H4 (cell line): ENCODE measurements at places on chromosomes 5 and 9. TPM values are rescaled to one million over a fixed set of nuclear protein-coding genes. Genes with fewer than 3 reads are reported as not detected.

PPP1R26 gene
- 9.2 and 10.3 TPM in 2 replicates for total RNA-seq

MLANA gene
- not detected in 2 replicates for total RNA-seq

SEMA6A gene
- 1.5 and 5.0 TPM in 2 replicates for total RNA-seq

BTNL3 gene
- total RNA-seq: not detected in 2 replicates

SLC36A3 gene
- not detected in 2 replicates for total RNA-seq

XPA gene
- 2.7 and 5.9 TPM in 2 replicates for total RNA-seq

DDX4 gene
- not detected in 2 replicates for total RNA-seq

SHISAL2B gene
- total RNA-seq: not detected in 2 replicates

ACTBL2 gene
- 6.7 and 7.0 TPM in 2 replicates for total RNA-seq

CERCAM gene
- 19.0 and 20.8 TPM in 2 replicates for total RNA-seq

DNA sequence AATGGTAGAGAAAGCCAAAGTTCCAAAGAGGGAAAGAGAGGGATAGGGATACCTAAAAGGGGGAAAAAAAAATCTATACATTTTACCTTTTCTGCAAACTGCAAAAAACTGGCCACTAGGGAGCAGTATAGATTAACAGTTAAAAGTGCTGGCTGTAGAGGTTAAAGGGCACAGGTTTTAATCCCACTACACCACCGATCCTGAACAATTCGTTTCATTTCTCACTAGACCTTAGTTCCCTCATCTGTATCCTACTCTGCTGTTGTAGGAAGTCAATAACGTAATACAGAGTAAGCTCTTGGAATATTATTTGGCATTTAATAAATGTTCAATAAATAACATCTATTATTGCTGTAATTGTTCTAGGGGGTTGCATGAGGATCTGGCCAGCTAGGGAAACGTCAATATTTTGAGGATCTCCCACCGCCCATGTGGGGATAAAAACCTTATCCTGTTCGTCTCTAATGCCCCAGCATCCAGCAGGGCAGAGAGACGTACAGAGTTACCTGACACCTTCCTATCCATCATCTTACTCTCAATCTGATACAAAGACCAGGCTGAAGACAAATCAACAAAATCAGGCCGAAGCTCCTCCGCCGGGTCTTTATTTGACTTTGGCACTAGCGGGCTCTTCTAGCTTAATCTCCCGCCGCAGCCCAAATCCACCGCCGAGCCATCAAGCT is 757 bp downstream of the CDC26 start:
- DNase-seq: peak; percentile 49

DNA sequence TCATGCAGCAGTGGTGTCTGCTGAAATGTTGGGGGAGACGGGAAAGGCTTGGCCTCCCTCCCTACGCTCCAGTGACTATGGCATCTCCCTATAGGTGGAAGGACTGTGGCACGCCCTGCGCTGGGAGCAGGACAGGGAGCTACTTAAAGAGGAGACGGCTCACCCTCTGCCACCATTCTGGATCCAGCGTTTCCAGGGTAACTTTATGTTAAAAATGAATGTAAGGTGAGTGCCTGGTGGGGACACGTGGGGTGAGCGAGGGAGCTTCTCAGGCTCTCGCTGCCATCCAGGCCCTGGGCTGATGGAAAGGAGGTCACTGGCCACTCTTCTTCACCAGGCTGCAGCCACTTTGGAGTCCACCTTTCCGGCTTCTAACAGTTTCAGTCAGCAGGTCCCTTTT is 15.7 kb downstream of the PAEP start:
- DNase-seq: no peak

- DNase-seq: no peak
Measured at GRCh38 chr5:168131519-168131918, 159.9 kb upstream of the WWC1 start.

DNA sequence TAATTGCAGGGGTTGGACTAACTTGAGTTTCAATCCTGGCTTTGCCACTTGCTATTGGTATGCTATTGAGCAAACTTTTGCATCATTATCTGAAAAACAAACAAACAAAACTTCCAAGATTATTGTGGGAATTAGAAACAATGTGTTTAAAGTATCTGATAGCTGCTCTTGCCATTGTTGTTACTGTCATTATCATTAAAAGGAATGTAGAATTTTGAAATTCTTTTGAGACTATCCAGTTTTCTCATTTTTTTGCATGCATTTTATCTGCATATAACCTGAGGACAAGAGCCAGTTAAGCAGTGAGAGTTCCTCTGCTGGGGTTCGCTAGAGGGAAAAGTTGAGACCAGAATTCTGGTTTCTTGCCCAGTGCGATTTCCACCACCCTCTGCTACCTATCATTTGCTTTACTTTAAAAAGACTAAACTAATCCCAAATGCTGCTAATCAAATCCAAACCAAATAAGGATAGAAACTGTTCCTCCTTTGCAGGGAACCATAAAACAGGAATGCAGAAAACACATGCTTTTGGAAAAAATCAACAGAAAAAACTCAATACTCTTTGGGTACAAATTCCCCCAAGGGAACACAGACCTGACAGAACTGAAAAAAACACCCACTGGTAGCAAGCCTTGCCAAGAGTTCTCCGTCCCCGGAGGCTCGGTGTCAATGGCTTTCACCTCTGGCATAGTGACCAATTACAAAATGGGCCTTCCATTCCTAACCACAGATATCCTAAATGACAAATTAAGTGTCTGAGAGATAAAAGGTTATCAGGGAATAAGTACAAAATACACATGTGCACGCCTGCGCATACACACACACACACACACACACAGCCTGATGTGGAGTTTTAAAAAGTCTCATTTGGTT is 373.7 kb downstream of the ARL15 start:
- DNase-seq: no peak

DNA sequence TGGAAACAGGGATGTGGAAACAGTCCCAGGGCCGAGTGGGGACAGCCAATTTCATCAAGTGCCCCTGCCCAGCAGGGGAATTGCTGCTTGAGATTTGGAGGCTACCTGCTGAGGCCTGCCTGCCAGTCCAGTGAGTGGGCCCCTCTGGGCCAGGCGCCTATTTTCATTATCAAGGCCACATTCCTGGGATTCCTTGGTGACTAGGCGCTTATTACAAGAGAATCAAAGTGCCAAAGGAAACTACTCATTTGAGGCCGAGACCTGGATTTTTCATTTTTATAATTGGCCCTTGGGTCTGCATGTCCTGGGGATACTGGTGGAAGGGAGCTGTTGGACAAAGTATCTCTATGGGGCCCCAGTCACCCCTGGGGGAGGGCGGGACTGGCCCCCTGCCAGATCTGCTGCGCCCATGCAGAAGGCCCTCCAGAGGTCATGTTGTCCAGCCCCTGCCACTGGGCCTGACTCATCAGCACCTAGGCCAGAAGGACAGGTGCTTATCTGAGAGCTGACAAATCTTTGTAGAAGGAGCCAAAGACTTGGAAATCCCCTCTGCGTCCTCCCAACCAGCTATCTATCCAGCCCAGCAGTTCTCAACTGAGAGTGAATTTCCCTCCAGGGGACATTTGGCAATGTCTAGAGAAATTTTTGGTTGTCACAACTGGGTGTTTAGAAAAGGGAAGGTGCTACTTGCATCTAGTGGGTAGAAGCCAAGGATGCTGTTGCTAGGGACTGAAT is 45.6 kb downstream of the FOXI1 start:
- peak; percentile 42 for DNase-seq

- DNase-seq: no peak
Measured at GRCh38 chr5:138385660-138386059, 33.2 kb downstream of the KDM3B start.

DNA sequence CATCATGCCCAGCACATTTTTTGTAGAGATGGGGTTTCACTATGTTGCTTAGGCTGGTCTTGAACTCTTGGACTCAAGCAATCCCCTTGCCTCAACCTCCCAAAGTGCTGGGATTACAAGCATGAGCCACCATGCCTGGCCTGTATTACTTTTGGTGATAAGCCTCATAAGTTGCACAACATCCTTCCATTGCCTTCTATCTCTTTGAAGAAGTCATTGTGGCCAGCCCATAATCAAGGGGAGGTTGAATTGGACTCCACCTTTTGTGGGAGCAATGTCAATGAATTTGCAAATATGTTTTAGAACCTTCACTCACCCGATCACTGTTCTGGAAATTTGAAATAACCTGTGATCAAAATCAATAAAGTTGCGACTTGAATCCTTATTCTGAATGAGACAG is 104.3 kb upstream of the CLINT1 start:
- no peak for DNase-seq

GRCh38 chr9:9229269-9229668 is 1383.5 kb downstream of the PTPRD start:
- DNase-seq: peak; percentile 1

DNA sequence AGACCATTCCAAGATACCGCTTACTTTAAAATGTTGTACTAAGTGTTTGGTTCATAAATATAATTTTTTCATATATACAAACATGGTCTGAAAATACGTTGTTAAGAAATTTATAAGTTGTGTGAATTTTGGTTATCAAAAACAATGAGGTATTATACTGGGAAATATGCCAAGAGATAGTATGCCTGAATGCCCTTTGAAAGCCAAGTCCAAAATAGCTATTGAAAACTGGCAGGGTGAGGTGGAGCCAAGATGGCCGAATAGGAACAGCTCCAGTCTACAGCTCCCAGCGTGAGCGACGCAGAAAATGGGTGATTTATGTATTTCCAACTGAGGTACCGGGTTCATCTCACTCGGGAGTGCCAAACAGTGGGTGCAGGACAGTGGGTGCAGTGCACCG is 533.5 kb downstream of the ZNF608 start:
- no peak for DNase-seq

DNA sequence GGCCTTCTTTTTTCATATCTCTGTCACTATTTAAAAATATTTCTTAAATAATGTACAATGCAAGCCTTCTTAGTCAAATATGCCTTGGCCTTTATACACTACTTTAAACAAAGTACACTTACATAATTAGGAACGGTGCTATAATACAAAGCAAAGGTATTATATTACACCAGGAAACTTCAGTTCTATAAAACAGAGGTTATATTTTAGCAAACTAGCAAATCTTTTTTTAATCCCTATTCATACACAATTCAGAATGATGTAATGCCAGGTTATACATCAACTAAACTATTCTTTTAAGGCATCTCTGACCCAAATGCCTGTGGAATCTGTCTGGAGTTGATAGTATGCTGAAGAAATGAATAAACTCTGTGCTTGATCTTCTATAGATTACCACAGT is 10.7 kb upstream of the LURAP1L start:
- DNase-seq: no peak

GRCh38 chr9:121542025-121542424 is 42.4 kb upstream of the GGTA1 start:
- DNase-seq: no peak

- no peak for DNase-seq
Measured at GRCh38 chr9:88759364-88759763, 224.4 kb downstream of the NXNL2 start.

- no peak for DNase-seq
Measured at GRCh38 chr9:123350590-123351310, 5.2 kb upstream of the CRB2 start.

- peak; percentile 15 for DNase-seq
Measured at GRCh38 chr9:74824654-74825053, 63.1 kb downstream of the TRPM6 start.

DNA sequence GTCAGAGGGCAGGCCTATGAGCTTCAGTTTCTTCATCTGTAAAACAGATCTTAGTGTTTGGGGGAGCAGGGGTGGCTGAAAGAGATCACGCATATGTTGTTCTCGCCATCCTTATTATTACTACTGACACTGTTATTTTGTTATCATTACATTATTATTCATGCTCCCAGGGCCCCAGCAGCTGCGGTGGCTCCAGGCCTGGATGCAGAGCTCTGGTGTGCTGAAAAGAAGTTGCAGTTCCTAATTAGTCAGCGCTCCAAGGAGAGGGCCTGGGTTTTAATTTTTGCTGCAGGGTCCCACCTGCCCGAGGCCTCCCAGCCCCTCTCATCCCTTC is 19.5 kb downstream of the CXXC5 start:
- DNase-seq: no peak

DNA sequence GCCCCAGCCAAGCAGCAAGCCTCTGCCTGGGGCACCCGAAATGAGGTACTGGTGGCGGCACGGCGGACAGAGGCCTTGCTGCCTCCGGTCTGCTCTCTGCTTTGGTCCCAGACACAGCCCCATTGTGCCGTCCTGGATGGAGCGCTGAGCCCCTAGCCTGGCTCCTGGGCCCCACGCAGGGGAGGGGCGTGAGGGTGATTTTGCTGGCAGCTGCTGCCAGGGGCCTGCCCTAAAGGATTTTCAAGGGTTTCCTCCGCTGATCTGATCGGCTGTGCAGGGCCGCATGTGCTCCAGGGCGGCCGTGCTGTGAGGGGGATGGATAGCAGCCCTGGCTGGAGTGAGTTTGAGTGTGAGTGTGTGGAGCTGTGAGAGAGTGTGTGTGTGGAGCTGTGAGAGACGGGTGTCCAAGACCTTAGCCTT is 1.3 kb downstream of the GPSM1 start:
- DNase-seq: no peak

DNA sequence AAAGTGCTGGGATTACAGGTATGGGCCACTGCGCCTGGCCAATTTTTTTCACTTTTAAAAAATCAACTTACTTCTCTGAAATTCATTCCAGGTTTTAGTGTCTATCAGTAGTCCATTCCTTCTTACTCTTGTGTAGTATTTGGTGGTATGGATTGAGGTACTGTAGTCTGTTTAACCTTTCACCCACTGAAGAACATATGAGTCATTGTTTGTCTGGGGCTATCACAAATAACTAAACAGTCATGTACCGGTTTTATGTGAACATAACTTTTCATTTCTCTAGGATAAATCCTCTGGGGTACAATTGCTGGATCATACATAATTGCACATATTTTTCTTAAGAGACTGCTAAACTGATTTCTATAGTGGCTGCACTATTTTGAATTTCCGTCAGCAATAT is 1188.0 kb upstream of the CDH9 start:
- no peak for DNase-seq

DNA sequence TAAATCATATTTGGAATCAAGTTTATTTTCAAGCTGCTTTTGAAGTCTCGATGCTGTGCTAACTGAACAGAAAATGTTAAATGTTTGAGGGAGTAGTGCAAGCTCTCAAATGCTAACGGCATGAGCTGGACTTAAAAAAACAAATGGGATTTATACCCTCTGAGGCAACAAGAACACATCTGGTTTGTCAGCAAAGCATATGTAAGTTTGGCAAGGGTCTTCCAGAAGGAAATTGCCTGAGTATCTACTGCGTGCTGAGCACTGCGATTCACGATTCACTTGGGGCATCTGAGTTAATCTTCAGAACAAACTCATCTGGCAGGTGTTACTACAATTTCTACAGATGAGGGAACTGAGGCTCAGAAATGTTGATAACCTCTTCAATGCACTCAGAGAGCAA is 98.4 kb upstream of the C9orf72 start:
- no peak for DNase-seq

- no peak for DNase-seq
Measured at GRCh38 chr9:97545486-97545885, 44.0 kb downstream of the TMOD1 start.

DNA sequence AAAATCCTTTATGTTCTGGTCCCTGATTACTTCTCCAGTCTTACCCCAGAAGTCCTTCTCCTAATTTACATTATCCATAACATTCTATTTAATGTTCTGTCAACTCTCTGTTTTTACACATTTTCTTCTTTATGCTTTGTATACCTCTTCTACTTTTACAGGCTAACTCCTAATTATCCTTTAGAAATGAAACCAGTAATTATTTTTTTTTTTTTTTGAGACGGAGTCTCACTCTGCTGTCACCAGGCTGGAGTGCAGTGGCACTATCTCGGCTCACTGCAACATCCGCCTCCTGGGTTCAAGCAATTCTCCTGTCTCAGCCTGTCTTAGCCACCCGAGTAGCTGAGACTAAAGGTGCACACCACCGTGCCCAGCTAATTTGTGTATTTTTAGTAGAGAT is 9.0 kb downstream of the CENPK start:
- no peak for DNase-seq
